ENCODE measurements at places on chromosomes 11 and 22.

- no peak for DNase-seq
These were observed 1316.4 kb downstream of the TBC1D22A start for GRCh38 chr22:48078825-48079224.

GRCh38 chr11:82676483-82677094, 57.1 kb downstream of the FAM181B start:
- peak; percentile 52 for DNase-seq

GRCh38 chr11:134070342-134070845, 1.5 kb downstream of the JAM3 start:
- DNase-seq, result no peak

DNA sequence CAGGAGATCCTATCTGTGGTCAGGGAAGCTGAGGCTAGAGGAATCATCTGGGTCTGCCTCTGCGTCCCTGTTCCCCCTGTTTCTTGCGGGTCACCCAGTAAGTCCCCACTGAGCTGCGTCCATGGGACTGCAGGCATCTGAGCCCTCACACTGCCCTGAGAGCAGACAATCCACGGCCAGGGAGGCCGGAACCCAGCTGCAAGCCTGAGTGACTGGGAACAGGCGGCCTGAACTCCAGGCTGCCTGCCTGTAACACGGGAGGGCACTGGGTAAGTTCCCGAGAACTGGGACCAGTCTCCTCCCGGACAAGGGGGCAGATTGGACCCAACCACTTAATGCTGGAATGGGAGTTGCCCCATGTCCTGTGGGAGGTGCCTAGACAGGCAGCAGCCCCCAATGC, 727.4 kb downstream of the BRD1 start:
- no peak for DNase-seq

- DNase-seq, result no peak
These were observed 57.7 kb downstream of the CABIN1 start for GRCh38 chr22:24068717-24069297.

- no peak for DNase-seq
These were observed 374.8 kb downstream of the MIAT start for GRCh38 chr22:27032091-27032761.

GRCh38 chr22:31378123-31378522, 21.3 kb upstream of the DRG1 start:
- no peak for DNase-seq

DNA sequence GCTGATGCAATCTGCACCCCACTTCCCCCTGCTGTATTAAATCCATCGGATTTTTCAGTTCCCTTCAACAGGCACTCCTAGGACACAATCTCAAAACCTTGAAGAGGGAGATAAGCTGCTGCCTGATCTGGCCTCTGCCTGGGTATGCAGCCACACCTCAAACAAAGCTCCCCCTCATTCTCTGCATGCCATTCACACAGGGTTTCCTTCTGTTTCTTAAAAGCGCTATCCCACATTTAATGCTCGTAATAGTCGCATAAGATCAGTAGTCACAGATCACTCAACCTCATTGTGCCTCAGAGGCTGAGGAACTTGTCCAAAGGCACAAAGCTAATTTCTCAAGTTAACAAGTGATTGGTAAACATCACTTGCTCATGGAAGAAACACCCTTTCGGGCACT, 34.0 kb downstream of the UQCR10 start:
- no peak for DNase-seq

GRCh38 chr11:134277183-134278001, 1.2 kb downstream of the GLB1L3 start:
- DNase-seq, result no peak

- no peak for DNase-seq
These were observed 1.4 kb upstream of the PIM3 start for GRCh38 chr22:49958931-49959781.

DNA sequence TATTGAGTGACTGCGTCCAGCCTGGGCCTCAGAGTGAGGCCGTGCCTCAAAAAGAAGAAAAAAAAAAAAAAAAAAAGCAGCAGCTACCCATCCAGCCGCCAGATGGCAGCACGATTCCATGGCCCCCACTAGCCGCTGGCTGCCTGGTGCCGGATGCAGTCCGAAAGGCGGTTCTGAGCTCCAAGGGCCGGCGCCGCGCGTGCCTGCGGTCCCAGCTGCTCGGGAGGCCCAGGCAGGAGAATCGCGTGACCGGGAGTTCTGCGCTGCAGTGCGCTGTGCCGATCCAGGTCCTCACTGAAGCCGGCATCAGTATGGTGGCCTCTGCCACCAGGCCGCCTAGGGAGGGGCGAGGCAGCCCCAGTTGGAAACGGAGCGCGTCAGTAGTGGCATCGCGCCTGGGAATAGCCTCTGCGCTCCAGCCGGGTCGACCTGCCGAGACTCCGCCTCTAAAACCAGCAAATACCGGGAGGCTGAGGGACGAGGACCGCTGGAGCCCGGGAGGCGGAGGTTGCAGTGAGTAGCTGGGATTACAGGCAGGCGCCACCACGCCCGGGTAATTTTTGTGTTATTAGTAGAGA, 19.3 kb downstream of the SCARF2 start:
- peak; percentile 81 for DNase-seq

- peak; percentile 94 for DNase-seq
These were observed 4.7 kb downstream of the OSBPL5 start for GRCh38 chr11:3160252-3161031.

DNA sequence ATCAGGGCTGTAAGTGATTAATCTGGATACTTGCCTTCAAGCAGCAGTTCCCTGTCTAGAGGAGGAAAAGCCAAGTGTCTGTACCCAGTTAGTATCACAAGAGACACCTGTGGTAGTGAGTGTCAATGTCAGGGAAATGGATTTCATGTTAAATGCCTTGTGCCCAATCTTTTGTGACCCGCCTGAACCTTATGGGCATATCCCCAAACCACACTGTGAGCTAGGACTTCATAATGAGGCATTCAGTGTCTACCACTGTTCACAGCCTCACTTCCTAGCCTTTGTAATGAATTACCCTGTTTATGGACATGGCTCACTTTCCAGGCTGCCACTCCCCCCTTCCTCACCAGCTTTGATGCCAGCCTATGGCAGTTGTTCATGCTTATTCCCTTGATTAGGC, 125.1 kb downstream of the TRIM44 start:
- no peak for DNase-seq

GRCh38 chr11:132821499-132821898, 710.8 kb downstream of the OPCML start:
- no peak for DNase-seq

- peak; percentile 64 for DNase-seq
These were observed 80.6 kb upstream of the SYT13 start for GRCh38 chr11:45366619-45367190.

GRCh38 chr22:21650823-21651520, 8.9 kb downstream of the SDF2L1 start:
- DNase-seq, result no peak

GRCh38 chr11:45805305-45806071, 539 bp downstream of the SLC35C1 start:
- peak; percentile 58 for DNase-seq

GRCh38 chr11:20010851-20011225, 149.4 kb downstream of the DBX1 start:
- no peak for DNase-seq

DNA sequence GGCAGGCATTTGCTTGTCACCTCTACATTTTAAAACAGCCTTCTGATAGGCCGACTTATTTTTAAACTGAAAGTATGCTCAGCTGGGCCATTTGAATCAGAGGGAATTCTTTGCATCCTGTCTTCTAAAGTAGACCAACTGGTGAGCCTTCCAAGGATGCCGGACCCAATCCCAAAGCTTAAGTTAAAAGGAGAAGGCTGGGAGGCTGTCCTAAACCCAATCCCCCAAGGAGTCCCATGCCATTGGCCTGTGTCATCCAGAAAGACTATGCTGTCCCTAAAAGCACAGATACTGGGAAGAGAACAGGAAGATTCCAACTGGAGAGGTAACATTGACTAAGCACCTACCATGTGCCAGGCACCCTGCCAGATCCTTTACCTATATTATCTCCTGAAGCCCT, 18.0 kb downstream of the TENM4 start:
- no peak for DNase-seq

DNA sequence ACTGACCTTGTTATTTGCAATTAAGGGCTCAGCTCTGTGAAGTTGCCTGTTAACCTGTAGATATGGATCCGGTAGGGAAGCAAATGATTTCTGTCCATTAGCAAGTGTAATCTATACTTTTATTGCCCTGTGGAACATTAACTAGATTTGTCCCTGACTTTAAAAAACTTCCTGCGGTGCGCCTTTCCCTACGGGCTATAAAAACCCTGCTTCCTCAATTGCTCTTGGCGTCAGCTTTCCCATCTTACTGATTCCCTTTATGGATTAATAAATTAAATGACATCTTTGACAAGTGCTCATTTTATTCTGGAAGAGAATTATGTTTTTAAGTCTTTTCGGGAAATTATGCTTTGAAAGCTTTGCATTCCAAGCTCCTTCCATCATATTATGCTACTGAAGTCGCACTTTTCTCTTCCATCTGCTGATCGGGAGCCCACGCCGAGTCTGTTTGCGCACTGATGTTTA, 18.3 kb upstream of the CLMP start:
- DNase-seq, result peak; percentile 88

GRCh38 chr11:5476186-5476819, 12.2 kb upstream of the OR52D1 start:
- DNase-seq, result peak; percentile 52

DNA sequence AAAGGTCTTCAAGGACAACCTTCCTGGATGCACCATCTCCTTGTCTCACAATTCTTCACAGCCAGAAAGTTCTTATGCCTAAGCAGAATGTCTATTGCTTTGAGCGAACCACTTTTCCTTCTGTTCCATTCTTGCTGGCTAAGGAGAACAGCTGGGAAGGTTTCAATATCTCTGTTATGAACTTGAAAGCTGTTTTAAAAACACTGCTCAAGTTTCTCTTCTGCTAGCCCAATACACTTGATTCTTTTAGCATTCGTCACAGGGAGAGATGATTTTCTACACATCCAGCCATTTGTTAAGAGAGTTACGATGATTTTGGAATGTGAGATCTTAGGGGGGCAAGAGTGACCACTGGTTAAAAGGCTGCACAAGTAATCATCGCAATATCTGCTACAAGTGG, 249.3 kb downstream of the KIRREL3 start:
- no peak for DNase-seq

- DNase-seq, result no peak
These were observed 957.6 kb upstream of the CCDC90B start for GRCh38 chr11:84243629-84244263.

- no peak for DNase-seq
These were observed 2.3 kb downstream of the PICALM start for GRCh38 chr11:86066657-86067008.

DNA sequence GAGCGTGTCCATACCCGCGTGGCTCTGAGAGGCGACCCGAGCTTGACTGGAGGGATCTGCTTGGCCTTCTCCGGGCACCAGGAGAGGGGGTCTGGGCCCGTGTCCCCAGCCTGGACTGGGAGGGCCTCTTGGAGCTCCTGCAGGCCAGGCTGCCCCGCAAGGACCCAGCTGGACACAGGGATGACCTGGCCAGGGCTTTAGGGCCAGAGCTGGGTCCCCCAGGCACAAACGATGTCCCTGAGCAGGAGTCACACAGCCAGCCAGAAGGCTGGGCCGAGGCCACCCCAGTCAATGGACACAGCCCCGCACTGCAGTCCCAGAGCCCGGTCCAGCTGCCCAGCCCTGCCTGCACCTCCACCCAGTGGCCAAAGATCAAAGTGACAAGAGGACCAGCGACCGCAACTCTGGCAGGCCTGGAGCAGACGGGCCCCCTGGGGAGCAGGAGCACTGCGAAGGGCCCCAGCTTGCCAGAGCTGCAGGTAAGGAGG, 38.2 kb downstream of the TRIOBP start:
- no peak for DNase-seq

GRCh38 chr22:38941488-38941987, 15.9 kb upstream of the APOBEC3A start:
- DNase-seq, result no peak

DNA sequence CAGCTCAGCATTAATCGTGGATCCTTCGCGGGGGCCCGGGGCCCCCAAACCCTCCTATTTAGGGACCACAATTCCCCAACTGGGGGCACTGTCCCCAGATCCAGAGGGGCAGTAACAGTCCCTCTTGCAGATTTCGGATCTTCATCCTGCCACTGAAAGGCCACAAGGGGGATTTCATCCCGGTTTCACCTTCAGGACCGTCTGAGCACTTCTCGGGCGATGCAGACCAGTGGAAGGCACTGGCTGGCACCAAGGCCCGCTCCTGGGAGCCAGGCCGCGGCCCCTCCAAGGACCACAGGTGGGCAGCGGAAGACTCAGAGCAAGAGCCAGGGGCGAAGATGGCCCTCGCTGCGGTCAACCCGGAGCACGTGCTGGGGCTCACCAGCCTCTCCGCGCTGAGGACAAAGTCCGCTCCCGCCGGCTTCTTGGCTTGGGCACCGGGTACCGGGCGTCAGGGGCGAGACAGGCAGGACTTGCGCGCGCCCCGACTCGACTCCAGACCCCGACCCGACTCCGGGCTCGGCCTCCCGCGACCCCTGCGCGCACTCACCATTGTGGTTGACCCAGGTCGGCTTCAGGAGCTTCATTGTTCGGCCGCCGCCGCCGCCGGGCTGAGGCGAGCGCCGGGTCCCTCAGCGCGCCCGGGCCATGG, 517 bp downstream of the HIRA start:
- DNase-seq, result peak; percentile 23

DNA sequence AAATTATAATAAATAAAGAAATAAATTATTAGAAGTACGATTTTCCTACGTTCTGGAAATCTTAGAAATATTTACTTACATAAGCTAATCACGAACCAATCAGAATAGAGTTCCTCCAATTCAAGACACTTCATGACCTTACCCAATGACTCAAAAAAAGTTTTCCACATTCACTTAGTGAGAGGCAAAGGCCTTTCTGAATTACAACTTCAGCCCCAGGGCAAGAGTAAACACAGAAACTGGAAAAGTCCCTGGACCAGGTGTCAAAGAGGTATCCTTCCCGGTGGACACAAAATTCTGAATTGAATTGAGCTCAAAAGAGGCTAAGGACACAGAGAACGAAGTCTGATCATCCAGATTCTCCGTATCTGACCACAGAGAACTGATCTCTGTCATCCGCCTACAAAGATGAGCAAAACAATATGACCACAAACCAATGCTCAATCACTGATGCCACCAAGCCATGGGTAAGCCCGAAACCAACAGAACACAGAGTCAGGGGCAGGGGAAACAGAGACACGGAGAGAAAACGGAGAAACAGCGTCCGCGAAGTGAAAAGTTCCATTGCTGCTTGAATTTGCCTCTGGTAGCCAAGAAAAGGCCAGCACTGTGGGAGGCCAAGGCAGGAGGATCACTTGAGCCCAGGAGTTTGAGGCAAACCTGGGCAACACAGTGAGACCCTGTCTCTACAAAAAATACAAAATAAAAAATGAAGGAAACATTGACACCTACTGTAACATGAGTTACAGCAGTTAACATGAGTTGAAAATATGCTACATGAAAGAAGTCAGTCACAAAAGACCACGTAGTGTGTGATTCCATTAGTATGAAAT, 6.8 kb downstream of the BID start:
- no peak for DNase-seq

DNA sequence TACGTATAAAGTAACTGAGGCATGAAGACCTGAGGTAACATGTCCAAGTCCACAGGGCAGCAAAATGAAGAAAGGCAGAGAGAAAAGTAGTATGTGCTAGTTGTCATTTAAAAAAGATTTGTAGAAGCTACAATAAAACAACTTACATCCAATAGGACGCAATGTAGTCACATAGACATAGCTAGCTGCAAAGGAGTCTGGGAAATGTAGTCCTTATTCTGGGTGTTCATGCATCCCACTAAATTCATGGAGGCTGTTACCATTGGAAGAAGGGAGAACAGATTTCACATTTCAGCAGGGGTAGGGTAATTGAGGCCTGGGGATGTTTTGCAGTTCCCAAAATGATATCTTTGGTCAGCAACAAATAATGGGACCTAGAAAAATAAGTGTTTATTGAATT, 571.4 kb downstream of the MIAT start:
- no peak for DNase-seq

Data from A673 (cell line).